ENCODE measurements at places on chromosomes 11 and 22.

- H3K4me3 ChIP-seq = no peak overlapping the region
- DNase-seq = no peak
- no peaks in the 10 kb centered on the region for H3K36me3 ChIP-seq
- no peaks in the 10 kb centered on the region for H3K4me1 ChIP-seq
- H3K27ac ChIP-seq = no peak overlapping the region
These were observed 443.9 kb downstream of the MIAT start for GRCh38 chr22:27101288-27101687.

GRCh38 chr22:26428515-26429457, at the start of gene ASPHD2:
ASPHD2 (plus strand) TSS chr22:26429260; CDS start chr22:26433616, 4,356 bp downstream.
- H3K27me3 ChIP-seq = peaks cover 27% of the 10 kb centered on the region
- peaks cover 3% of the 10 kb centered on the region for H3K36me3 ChIP-seq
- DNase-seq = peak; percentile 74
- peak within 1 kb of the TSS; percentile 83 for H3K4me3 ChIP-seq
- peak within 1 kb of the TSS; percentile 93 for H3K27ac ChIP-seq
- peaks cover 14% of the 10 kb centered on the region for H3K4me1 ChIP-seq

GRCh38 chr11:74085542-74085892, 76.6 kb upstream of the UCP3 start:
- no peaks in the 10 kb centered on the region for H3K27me3 ChIP-seq
- peaks cover 16% of the 10 kb centered on the region for H3K36me3 ChIP-seq

GRCh38 chr11:86398106-86398505, 23.4 kb downstream of the CCDC81 start:
- no peaks in the 10 kb centered on the region for H3K36me3 ChIP-seq
- H3K27ac ChIP-seq = no peak overlapping the region
- no peaks in the 10 kb centered on the region for H3K27me3 ChIP-seq

DNA sequence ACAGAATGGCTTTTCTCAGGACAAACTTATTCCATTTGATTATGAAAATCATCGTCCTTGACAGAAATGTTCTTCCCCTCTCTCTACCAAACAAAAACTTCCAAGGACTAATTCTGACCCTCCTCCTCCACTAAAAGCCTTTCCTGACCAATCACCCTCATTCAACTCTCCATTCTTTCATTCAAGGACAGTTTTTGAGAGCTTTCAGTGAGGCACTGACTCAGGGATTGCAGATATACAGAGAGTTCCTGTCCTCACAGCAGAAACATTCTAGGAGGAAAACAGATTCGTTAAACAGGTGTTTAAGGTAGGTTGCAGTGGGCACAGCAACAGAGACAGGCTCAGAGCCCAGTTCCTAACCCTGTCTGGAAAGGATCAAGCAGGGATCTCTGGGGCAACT, 41.5 kb downstream of the OR4D9 start:
- H3K27ac ChIP-seq = no peak overlapping the region
- peaks cover 41% of the 10 kb centered on the region for H3K4me1 ChIP-seq
- H3K4me3 ChIP-seq = no peak overlapping the region
- DNase-seq = no peak
- H3K36me3 ChIP-seq = no peaks in the 10 kb centered on the region

GRCh38 chr11:8719721-8720120, 37.1 kb downstream of the RPL27A start:
- peak overlapping the region; percentile 46 for H3K27ac ChIP-seq
- no peaks in the 10 kb centered on the region for H3K36me3 ChIP-seq
- H3K4me3 ChIP-seq = no peak overlapping the region
- DNase-seq = no peak

DNA sequence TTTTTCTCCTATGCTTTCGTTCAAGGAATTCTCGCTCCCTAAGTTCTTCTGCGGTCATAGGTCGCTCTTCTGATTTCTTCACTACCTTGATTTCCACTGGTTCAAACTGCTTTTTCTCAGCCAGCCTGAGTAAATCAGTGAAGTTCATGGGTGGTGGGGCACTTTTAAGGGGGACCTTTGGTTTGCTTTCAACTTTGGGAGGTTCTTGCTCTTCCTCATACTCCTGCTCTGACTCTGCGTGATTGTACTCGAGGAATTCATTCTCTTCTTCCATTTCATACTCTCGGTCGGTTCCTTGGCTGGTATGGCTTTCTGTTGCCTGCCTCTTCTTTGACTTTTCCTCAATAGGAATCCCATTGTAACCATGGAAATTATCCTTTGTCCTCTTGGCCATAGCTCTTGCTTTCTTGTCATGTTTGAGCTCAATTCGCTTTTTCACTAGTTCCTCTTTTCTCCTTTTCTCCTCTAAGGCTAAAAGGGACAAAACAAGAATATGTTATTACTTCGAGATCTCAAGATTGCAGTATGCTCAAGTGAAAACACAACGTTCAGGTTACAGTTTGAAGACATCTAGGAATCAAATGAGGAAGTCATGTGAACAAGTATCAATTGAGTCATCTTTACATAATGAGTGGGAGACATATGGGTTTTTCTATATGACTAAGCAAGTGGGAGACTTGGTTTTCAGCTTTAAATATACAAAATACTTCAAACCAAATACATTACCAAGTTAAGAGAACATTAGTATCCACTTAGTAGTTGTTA, 16.2 kb downstream of the MISFA start:
- no peak overlapping the region for H3K4me3 ChIP-seq
- peaks cover 27% of the 10 kb centered on the region for H3K36me3 ChIP-seq
- peaks cover 3% of the 10 kb centered on the region for H3K4me1 ChIP-seq
- no peak overlapping the region for H3K27ac ChIP-seq
- DNase-seq = no peak
- no peaks in the 10 kb centered on the region for H3K27me3 ChIP-seq

DNA sequence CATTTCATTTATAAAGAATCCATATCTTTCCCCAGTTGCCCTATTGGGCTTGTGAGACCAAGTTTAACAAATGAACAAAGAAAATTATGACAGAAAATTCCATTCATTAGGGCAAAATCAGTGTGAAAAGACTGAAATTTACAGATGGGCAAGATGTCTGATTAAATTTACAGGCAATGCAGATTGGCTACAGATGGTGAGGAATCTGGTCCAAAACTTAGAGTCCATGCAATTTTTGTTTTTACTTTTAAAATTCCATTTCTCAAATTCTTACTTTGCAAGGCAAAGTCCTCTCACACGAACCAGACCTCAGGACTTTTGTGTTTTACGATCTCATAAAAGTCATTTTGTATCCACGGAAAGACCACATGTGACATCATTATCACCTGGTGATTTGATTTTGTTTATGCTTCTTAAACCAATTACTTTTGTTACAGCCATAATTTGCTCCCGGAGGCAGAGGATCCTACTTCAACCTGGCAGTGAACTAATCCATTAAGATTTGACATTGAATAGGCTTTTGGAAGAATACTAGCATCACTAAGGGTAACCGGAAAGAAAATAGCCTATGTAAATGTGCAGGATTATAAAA, 843.7 kb upstream of the CHORDC1 start:
- H3K4me1 ChIP-seq = no peaks in the 10 kb centered on the region
- H3K27ac ChIP-seq = no peak overlapping the region
- no peaks in the 10 kb centered on the region for H3K27me3 ChIP-seq
- H3K4me3 ChIP-seq = no peak overlapping the region
- no peaks in the 10 kb centered on the region for H3K36me3 ChIP-seq

DNA sequence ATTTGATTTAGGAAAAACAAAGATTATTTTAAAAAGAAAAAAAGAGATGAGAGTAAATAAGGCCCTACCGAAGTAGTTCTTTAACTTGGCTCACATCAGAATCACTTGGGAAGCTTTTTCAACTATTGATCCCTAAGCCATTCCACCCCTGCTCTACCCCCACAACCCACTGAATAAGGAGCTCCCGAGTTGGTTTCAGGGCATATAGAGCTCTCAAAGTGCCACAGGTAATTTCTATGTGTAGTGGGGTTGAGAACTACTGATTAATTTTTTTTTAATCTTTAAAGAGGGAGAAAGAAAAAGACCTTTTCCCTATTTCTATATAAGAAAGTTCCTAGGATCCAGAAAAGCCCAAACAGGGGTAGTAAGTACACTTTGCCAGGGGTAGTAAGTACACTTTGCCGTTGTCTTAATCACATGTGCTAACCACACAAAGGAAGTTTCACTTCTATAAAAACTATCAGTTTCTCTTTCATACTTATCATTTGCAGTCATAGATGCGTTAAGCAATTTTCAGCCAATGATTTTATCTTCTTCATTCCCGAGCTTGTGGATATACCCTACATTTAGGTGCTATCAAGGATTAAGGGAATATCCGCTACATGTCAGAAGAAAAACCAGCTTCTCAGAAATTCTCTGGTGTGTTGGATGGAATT, 108.4 kb upstream of the ZC3H12C start:
- no peak overlapping the region for H3K27ac ChIP-seq
- H3K4me3 ChIP-seq = no peak overlapping the region
- H3K36me3 ChIP-seq = no peaks in the 10 kb centered on the region
- DNase-seq = no peak
- no peaks in the 10 kb centered on the region for H3K27me3 ChIP-seq

DNA sequence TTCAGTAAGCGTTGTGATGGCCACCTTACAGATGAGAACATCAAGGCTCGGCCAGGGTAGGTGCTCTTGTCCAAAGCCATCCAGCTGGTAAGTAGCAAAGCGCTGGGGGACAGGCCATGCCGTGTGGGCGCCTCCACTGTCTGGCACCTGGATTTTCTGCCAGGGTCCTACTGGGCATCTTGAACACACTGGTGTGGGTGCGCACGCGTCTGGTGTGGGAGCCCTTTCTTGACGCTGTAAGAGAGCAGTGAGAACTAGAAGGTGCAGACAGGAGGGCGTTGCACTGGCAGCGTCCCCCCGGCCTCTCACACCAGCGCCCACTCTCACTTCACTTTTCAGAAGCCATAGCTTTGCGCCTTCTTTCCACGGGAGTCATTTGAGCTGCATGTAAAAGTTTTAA, 296.6 kb downstream of the TBC1D22A start:
- H3K4me3 ChIP-seq = no peak overlapping the region
- peaks cover 2% of the 10 kb centered on the region for H3K4me1 ChIP-seq
- peaks cover 17% of the 10 kb centered on the region for H3K36me3 ChIP-seq

- H3K27ac ChIP-seq = no peak overlapping the region
- no peaks in the 10 kb centered on the region for H3K4me1 ChIP-seq
- H3K27me3 ChIP-seq = peaks cover 12% of the 10 kb centered on the region
- no peaks in the 10 kb centered on the region for H3K36me3 ChIP-seq
- no peak overlapping the region for H3K4me3 ChIP-seq
- no peak for DNase-seq
These were observed 1.6 kb downstream of the NFAM1 start for GRCh38 chr22:42430528-42431125.

- no peak for DNase-seq
- H3K27ac ChIP-seq = no peak overlapping the region
- H3K36me3 ChIP-seq = no peaks in the 10 kb centered on the region
- no peaks in the 10 kb centered on the region for H3K27me3 ChIP-seq
- no peak overlapping the region for H3K4me3 ChIP-seq
These were observed 32.6 kb downstream of the STK33 start for GRCh38 chr11:8561461-8561860.

DNA sequence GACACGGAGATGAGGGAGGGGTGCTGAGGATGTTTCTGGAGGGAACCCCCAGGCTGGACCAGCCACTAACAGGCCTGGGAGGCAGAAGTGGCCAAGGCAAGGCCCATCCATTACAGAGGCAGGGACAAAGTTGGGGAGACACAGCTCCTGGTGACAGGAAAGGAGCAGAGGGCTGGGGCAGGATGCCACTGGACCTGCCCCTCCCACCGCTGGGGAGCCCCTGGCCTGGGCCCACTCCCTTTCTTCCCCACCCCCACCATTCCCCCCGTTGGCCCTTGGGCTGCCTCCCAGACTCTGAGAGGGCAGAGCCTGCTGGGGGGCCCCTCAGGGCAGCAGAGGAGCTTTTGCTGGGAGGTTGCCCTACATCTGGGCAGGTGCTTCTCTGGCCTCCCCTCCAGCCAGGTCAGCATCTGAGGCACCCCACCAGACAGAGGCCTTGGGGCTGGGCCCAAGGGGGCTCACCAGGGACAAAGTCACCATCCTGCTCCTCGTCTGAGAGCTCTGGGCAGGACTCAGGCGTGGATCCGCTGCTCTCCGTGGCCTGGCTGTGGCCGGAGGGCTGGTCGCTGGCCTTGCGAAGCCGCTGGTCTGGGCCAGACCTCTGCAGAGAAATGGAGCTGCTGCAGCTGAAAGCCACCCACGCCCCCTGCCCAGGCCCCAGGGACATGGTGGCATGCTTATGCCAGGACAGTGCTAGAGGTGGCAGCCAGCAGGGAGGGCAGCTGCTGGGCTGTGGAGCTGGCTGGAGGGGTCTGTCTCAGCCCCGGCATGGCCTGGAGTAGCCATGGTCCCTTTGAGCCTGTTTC, 33.1 kb upstream of the CARS1 start:
- no peak for DNase-seq
- peaks cover 73% of the 10 kb centered on the region for H3K36me3 ChIP-seq
- no peaks in the 10 kb centered on the region for H3K4me1 ChIP-seq
- no peaks in the 10 kb centered on the region for H3K27me3 ChIP-seq

- no peaks in the 10 kb centered on the region for H3K36me3 ChIP-seq
- H3K4me3 ChIP-seq = no peak overlapping the region
- no peak overlapping the region for H3K27ac ChIP-seq
- H3K27me3 ChIP-seq = no peaks in the 10 kb centered on the region
- no peaks in the 10 kb centered on the region for H3K4me1 ChIP-seq
These were observed 8.9 kb downstream of the GDPD5 start for GRCh38 chr11:75516886-75517285.

GRCh38 chr11:96707273-96707672, 317.5 kb downstream of the JRKL start:
- H3K4me3 ChIP-seq = no peak overlapping the region
- no peaks in the 10 kb centered on the region for H3K36me3 ChIP-seq
- no peak for DNase-seq
- no peaks in the 10 kb centered on the region for H3K4me1 ChIP-seq
- H3K27me3 ChIP-seq = no peaks in the 10 kb centered on the region
- no peak overlapping the region for H3K27ac ChIP-seq

DNA sequence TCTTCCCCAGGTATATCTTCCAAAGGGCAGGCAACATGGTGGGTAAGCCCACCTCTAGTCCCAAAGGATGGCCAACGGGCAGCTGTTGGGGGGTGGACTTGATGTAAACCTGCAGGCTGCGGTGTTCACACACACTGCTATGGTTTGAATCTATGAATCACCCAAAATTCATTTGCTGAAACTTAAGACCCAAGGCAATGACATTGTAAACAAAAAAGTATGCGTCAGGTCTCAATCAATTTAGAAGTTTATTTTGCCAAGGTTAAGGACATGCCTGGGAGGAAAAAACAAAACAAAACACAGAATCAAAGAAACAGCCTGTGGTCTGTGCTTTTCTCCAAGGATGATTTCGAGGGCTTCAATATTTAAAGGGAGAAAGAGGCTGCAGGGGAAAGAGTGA, 18.3 kb downstream of the RCN1 start:
- H3K4me3 ChIP-seq = no peak overlapping the region
- no peaks in the 10 kb centered on the region for H3K36me3 ChIP-seq
- no peaks in the 10 kb centered on the region for H3K27me3 ChIP-seq
- no peak for DNase-seq

- no peak overlapping the region for H3K27ac ChIP-seq
- no peak for DNase-seq
- H3K4me1 ChIP-seq = peaks cover 13% of the 10 kb centered on the region
- H3K4me3 ChIP-seq = no peak overlapping the region
- H3K27me3 ChIP-seq = no peaks in the 10 kb centered on the region
- peaks cover under 1% of the 10 kb centered on the region for H3K36me3 ChIP-seq
These were observed 1.7 kb upstream of the RTCB start for GRCh38 chr22:32413719-32414118.

- H3K27me3 ChIP-seq = no peaks in the 10 kb centered on the region
- DNase-seq = no peak
- H3K36me3 ChIP-seq = no peaks in the 10 kb centered on the region
- H3K27ac ChIP-seq = no peak overlapping the region
- H3K4me3 ChIP-seq = no peak overlapping the region
These were observed 400.0 kb downstream of the LARGE1 start for GRCh38 chr22:33519974-33520903.

GRCh38 chr22:40484906-40485669, 114.7 kb downstream of the SGSM3 start:
- peaks cover 17% of the 10 kb centered on the region for H3K36me3 ChIP-seq
- H3K4me3 ChIP-seq = no peak overlapping the region
- no peak for DNase-seq
- H3K4me1 ChIP-seq = peaks cover 20% of the 10 kb centered on the region
- H3K27ac ChIP-seq = no peak overlapping the region
- no peaks in the 10 kb centered on the region for H3K27me3 ChIP-seq
